ENCODE measurements at places on chromosomes 4 and X. TPM values are rescaled to one million over a fixed set of nuclear protein-coding genes. Genes with fewer than 3 reads are reported as not detected.

DNA sequence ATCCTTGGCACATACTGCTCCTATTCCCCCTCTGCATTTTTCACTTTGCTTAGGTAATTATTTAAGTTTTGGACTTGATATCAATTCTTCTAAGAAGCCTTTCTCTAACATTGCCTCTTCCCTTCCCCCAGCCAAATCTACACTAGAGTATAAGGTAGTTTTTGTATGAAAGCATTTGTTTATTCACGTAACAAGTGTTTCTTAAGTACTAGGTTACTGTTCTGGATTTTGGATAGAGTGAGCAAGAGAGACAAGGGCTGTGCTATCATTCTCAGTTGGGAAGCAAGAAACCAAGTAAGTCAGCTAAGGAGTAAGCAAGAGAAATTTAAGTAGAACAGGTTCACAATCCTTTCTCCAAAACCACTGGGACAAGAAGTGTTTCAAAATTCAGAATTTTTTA lies 55.9 kb upstream of the HHIP start:
- DNase-seq: no peak

GRCh38 chr4:118224243-118224829 lies 128.5 kb downstream of the PRSS12 start:
- DNase-seq: no peak

The UGT2B15 gene
- 85.7 TPM for total RNA-seq

- no peak for DNase-seq
Observed at GRCh38 chr4:25160714-25161592, 704 bp upstream of the SEPSECS start.

DNA sequence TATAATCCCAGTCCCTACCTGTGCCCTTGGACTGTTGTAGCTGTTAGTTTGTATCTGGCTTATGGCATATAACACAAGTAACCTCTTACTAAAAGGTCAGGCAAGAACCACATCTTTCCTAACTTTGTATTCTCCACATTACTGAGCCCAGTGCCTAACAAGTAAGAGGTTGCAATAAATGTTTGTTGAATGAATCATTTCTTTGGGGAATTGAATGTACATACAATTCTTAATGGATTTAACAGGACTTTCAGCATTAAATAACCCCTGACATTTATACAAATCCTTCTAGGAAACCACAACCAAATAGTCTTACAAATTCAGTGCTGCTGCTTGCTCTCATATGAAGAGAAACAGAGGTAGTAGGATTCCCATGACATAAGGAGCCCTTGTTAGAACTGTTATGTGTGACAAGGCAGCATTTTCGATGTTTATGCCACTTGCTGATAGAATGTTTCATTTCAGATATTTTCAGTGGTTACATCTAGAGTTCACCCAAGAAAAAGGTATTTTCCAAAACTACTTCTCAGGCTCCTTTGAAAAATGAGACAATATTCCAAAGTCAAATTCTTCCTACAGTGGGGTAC lies 62.0 kb downstream of the MBNL3 start:
- no peak for DNase-seq

Data from left colon (tissue), 2 donors.